ENCODE measurements at places on chromosomes 6 and 20. TPM values are rescaled to one million over a fixed set of nuclear protein-coding genes. Genes with fewer than 3 reads are reported as not detected.

Gene NHSL1
- 4.1 TPM for total RNA-seq

Gene CST4
- not detected for total RNA-seq

Gene KCNK5
- total RNA-seq: 1.1 TPM

Gene KHDC1L
- 0.32 TPM for total RNA-seq

Gene SPATS1
- not detected for total RNA-seq

Gene IPCEF1
- not detected for total RNA-seq

Gene RPL10A
- total RNA-seq: 1,536 TPM

Gene TP53TG5
- not detected for total RNA-seq

Gene GNRH2
- 0.47 TPM for total RNA-seq

Gene DAAM2
- total RNA-seq: 0.02 TPM

Gene FLRT3
- 1.7 TPM for total RNA-seq
